Central memory CD4-positive, alpha-beta T cell (primary cell): ENCODE measurements at places on chromosomes 4 and X.

GRCh38 chr4:44961001-44961755 lies 234.8 kb upstream of the GNPDA2 start:
- no peak for DNase-seq

GRCh38 chrX:50677789-50678188 lies 136.2 kb downstream of the SHROOM4 start:
- DNase-seq = no peak

DNA sequence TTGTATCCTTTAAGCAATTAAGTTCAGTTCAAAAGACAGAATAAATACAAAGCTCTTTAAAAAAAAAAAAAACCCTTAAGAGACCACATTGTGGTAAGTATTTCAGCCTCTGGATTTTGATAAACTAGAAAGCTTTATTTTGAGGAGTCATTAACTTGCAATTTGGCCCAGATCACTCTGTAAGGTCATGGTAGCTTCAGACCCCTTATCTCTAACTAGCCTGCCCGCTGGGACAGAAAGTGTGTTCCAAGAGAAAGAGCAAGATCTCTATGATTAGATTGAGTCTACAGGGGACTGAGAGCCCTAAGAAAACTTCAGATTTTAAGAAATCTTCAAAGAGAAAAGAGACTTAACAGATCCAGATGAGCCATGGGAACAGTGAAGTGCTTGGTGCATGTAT lies 45.6 kb downstream of the GALNT7 start:
- DNase-seq = no peak

GRCh38 chr4:120653804-120654573 lies 268.5 kb downstream of the PRDM5 start:
- DNase-seq = no peak

DNA sequence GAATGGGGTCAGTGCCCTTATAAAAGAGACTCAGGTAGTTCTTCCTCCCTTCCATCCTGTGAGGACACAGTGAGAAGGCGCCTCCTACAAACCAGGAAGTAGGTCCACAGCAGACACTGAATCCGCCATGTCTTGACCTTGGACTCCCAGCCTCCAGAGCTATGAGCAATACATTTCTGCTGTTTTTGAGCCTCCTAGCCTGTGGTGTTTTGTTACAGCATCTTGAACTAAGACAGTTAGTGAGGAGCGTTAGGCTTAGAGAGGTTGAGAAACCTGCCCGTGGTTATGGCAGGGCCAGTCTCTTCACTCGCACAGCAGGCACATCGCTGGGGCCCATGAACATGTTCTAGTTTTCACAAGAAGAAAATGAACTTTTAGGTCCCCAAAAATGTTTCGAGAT lies 19.7 kb downstream of the SHROOM2 start:
- no peak for DNase-seq

DNA sequence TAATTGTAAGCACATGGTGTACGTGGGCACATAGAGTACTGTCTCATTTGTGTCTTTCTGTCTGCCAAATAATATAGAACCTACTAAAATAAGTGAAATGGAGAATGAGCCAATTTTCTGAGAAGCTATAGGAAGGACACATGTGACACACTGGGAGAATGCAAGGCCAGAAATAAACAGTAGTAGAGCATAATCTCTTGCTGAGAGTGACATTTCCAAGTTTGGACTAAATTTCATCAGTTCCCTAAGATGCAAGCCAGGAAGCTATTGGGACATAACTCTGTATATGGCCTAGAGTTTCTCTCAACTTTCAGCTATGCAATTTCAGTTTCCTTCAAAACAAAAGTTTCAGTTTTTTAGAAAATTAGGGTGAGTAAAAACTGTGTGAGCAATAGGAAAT lies 638.7 kb downstream of the PCDH18 start:
- no peak for DNase-seq

GRCh38 chrX:115940348-115940747 lies 230.2 kb upstream of the AGTR2 start:
- DNase-seq = no peak

DNA sequence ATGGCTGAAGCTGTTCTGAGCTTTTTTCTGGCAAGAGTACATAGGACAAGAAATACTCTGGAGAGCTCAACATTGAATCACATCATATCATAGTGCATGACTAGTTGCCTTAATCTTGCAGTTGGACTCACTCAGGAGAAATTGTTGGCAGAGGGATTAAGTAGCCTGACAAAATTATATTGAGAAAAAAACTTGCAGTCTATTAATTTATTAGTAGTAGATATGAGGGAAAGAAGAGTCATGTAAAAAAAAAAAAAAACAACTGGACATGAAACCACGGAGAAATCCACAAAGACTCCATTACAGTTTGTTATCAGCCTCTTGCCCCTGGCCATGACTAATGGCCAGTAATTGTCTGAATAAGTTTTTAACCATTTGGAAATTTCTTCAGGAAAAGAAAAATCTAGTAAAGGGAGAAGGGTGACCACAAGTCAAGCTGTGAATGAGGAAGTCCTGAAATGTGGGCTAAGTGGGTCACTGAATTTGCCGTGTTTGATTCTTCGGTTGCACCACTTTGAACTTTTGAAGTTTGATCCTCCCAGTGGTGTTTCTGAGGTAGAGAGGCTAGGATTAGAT lies 45.6 kb downstream of the FHL1 start:
- no peak for DNase-seq

GRCh38 chr4:122150931-122151330 lies 1.2 kb upstream of the BLTP1 start:
- peak; percentile 13 for DNase-seq

DNA sequence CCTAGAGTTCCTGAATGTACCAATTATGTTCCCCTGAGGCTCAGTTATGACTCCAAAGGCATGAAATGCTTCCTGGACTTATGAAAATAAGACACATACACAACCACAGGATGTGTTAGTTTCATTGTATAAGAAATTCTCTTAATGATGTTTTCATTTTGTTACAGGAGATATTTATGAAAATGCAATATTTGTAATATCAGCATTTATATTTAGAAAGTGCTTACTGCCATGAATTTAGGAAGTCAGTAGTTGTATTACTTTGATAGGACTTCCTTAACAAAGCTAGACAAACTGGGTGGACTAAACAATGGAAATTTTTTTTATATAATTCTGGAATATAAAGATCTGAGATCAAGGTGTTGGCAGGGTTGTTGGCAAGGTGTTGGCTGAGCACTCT lies 572.1 kb upstream of the IGFBP7 start:
- DNase-seq = no peak

DNA sequence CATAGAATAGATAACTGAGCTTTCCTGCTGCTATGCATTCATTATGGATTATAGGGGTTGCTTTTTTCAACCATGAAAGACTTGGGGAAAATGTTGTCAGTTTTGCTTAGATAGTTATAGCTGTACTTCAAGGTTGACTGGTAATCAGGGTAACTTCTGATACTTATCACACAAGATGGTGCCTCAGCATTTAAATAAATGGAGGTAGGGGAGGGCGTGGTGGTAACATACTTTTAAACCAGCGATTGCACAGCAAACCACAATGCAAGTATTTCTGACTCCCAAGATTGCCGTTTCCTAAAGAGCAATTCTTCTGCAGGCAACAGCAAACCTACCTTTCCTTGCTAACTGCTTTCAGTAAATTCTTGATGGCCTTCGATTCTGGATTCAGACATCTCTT lies 1.3 kb downstream of the CXCL10 start:
- no peak for DNase-seq

- DNase-seq = no peak
These were observed 38.9 kb downstream of the RUFY3 start for GRCh38 chr4:70760662-70761061.

GRCh38 chrX:149259241-149259640 lies 245.9 kb downstream of the IDS start:
- no peak for DNase-seq

GRCh38 chrX:12657433-12657832 lies 133.8 kb upstream of the PRPS2 start:
- no peak for DNase-seq

- no peak for DNase-seq
These were observed 89.5 kb downstream of the ELOVL6 start for GRCh38 chr4:110108960-110109359.

DNA sequence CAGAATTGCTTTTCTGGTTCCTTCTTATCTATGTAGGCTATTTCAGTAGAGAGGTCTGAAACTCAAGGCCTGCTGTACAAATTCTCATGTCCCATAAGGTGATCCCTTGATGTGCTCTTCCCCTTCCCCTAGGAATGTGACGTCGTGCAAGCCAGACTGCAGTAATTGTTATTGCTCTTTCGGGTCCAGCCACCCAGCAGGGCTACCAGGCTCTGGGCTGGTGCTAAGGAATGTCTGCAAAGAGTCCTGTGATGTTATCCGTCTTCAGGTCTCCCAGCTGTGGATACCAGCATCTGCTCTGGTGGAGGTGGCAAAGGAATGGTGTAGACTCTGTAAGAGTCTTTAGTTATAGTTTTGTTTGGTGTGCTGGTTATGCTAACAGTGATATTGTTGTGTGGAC lies 378.7 kb downstream of the C4orf33 start:
- DNase-seq = no peak

DNA sequence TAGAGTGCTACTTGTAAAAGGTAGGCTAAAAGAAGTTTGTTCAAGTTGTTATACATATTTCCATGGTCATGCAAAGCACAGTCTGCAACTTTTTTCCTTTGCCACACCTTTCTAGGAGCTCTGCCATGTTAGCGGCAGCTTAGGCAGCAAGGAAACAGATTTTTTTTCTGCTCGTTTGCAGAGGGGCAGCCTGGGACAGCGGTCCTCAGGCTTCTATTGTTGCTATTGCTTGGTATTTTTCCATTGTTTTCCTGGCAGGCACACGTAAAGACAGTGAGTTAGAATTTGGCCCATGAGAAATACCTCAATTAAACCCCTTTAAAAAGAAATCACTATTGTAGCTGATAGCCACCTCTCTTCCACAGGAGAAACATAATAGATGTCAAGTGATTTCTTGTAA lies 391.4 kb downstream of the SH2D1A start:
- DNase-seq = no peak

DNA sequence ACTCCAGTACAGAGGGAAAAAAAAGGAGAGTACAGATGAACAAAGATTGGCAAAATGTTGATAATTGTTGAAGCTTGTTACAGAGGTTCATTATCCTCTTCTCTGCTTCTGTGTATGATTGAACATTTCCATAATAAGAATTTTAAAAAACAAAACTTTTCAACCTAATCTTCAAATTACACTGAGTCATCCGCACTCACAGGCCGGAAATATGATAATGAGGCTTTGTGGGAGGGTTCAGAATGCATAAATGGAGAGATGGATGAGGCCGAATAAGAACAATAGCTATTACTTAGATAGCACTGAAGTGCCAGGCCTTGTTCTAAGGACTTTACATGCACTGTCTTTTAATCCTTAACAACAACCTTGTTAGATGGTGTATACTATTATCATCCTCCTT lies 4.6 kb upstream of the ERCC6L start:
- no peak for DNase-seq

- DNase-seq = no peak
These were observed 545.3 kb upstream of the GRID2 start for GRCh38 chr4:91758487-91758886.

GRCh38 chr4:6520978-6521377 lies 48.6 kb upstream of the PPP2R2C start:
- DNase-seq = no peak

DNA sequence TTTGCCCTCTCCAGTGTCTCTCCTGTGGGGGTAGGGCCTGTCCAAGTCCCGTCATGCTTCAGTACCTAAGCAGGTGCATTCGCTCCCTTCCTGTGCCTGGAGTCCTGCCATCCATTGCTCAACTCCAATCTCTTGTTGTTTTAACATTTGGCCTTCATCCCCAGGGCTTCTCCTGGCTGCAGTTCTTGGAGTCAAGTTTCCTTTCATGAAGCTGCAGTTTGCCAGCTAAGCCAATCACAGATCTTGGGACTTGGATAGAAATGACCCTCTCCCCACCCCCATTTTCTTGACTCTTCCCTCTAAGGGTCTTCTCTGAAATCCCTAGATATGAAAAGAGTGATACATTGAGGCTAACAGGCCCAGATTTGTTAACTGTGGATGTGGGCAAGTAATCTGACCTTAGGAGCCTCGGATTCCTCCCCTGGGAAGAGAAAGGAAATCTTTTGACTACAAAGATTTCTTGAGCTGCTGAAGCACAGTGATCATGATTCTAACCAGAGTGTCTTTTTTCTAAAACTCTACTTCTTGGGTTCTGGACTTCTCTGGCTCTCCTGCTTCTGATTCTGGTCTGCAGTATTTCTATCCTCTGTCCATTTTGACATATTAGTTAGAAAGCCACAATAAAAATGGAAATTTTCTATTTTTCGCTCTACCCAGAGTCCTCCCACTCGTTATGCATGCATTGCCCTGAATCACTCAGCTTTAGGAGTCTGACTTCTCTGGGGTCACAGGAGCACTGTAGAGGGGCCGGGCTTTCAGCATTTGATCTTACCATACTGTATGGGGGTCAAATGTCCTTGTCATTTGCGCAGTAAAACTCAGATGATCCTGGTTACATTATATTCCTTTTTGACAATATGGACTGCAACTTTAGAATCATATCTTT lies 61.0 kb downstream of the CHRNA9 start:
- no peak for DNase-seq

DNA sequence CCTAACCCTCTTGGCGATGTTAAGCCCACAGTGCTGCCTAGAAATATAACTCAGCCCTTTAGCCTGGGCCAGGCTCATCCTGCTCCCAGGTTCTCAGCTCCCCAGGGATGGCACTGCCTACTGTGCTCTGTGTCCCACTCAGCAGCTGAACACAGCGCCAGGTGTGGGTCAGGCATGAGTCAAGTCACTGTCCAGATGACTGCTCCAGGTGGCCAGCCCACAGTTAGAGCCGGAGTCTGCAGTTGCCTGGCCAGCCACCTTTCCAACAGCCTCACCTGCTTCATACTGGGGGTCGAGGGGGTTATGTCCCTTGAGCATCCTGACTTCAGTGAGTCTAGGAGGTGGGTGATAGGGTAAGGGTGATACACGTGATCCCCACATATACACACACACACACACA lies 48.4 kb downstream of the TBC1D14 start:
- DNase-seq = no peak

GRCh38 chrX:100649550-100650356 lies 5.8 kb downstream of the SRPX2 start:
- no peak for DNase-seq

GRCh38 chr4:3715061-3715854 lies 50.9 kb upstream of the ADRA2C start:
- DNase-seq = no peak

- no peak for DNase-seq
These were observed 42.4 kb downstream of the USP9X start for GRCh38 chrX:41127477-41128192.

- DNase-seq = no peak
These were observed 19.5 kb downstream of the NAT8L start for GRCh38 chr4:2078584-2078983.

GRCh38 chr4:114597410-114598115 lies 1.0 kb upstream of the UGT8 start:
- no peak for DNase-seq

GRCh38 chr4:141339966-141340365 lies 119.3 kb downstream of the ZNF330 start:
- DNase-seq = no peak

- DNase-seq = no peak
These were observed 7.7 kb downstream of the SYN1 start for GRCh38 chrX:47611926-47612325.

GRCh38 chr4:128711361-128711760 lies 98.1 kb upstream of the JADE1 start:
- no peak for DNase-seq
